ENCODE measurements at places on chromosomes 1 and 21.

- DNase-seq: peak; percentile 60
These were observed at the start of gene STUM for GRCh38 chr1:226548256-226549093. Gene STUM (plus strand): TSS chr1:226548764. CDS start chr1:226548905, 141 bp downstream.

- no peak for DNase-seq
These were observed 506 bp upstream of the SRP9 start for GRCh38 chr1:225777058-225777582.

DNA sequence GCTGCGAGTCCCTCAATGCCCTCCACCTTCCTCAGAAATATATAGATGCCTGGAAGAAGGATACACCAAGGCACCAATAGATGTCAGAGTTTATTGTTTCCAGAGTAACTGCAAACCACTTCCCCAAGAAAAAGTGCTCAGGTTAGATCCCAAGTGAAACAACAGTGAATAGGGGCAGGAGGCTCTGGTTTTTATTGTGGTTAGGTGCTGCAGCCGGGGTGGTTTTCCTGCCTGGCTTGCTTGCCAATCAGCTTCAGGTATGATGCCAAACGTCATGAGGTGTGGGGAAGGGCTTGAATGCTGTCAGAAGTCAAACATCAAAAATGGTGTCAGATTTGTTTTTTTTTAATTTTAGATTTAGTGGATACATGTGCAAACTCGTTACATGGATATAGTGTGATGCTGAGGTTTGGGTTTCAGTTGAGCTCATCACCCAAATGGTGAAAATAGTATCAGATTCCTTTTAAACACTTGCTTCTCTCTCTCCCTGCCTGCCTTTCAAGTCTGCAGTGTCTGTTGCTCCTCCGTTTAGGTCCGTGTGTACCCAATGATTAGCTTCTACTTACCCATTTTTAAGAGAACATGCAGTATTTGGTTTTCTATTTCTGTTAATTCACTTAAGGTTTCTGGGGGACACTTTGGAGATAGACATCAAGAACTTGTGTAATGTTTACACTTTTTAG, 1317.0 kb downstream of the MRPL39 start:
- peak; percentile 44 for DNase-seq

GRCh38 chr1:98661544-98662355, at the start of gene SNX7:
Gene SNX7 (plus strand): TSS chr1:98661721. CDS start chr1:98661732, 11 bp downstream.
- DNase-seq: no peak

DNA sequence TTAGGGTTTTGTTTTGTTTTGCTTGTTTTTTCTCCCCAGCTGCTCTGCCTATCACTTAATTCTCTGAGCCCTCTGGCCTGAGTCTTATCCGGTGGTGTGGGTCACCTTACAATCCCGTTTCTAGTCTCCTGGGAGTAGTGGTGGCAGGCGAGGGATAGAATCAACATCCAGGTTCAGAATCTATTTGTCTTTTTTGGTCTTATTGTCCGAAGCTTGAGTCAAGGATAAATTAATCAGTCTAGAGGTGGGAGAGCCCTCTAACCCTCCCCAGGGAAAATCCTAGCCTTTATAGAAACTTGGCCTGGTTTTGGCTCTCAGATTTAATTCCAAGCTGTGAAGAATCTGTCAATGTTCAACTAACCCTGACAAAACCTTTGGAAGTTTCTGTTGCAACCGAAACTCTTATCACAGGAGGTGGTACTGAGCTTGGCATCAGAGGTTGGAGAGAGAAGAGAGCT, 246.3 kb downstream of the FGGY start:
- peak; percentile 28 for DNase-seq

- no peak for DNase-seq
These were observed 878 bp downstream of the SMG7 start for GRCh38 chr1:183473217-183473536.

- DNase-seq: no peak
These were observed 100.5 kb downstream of the NPHP4 start for GRCh38 chr1:5891736-5892135.

GRCh38 chr1:29912425-29912824, 676.1 kb downstream of the PTPRU start:
- peak; percentile 23 for DNase-seq

DNA sequence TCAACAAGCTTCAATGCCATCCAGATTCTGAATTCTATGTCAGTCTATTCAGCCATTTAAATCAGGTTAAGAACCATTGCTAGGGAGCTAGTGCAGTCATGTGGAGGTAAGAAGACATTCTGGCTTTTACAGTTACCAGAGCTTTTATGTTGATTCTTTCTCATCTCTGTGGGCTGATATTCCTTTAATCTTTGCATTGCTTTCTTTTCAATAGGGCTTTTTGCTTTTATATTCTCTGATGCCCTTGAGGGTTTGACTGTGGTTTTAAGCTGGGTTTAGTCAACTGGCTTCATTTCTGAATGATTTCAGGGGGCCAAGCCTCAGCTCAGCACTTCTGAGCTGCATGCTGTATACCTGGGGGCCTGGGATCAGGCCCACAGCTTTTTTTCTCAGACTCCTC, 51.0 kb upstream of the GORAB start:
- no peak for DNase-seq

DNA sequence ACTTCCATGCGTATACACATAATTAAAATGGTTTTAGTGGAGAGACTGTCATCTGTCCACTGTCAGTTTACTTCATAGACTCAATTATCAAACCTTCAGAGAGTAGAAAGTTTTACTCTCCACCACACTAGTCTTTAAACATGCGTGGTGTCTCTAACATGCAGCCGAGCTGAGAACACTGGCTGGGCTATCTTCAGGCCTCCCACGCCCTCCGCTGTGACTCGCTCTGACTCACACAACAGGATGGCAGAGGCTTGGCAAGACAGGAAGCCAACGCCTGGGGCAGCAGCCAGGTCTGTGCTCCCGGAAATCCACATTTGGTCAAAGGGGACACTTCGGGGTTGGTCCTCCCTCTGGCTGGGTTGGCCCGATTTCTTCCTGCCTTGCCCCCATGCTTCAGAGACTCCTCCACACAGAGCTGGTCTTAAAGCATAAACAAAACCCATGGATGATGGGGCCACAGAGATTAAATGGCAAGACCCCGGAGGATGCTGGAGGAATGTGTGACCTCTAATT, 22.7 kb upstream of the IFNGR2 start:
- DNase-seq: no peak

GRCh38 chr1:235206533-235207208, 45.6 kb upstream of the RBM34 start:
- DNase-seq: no peak

DNA sequence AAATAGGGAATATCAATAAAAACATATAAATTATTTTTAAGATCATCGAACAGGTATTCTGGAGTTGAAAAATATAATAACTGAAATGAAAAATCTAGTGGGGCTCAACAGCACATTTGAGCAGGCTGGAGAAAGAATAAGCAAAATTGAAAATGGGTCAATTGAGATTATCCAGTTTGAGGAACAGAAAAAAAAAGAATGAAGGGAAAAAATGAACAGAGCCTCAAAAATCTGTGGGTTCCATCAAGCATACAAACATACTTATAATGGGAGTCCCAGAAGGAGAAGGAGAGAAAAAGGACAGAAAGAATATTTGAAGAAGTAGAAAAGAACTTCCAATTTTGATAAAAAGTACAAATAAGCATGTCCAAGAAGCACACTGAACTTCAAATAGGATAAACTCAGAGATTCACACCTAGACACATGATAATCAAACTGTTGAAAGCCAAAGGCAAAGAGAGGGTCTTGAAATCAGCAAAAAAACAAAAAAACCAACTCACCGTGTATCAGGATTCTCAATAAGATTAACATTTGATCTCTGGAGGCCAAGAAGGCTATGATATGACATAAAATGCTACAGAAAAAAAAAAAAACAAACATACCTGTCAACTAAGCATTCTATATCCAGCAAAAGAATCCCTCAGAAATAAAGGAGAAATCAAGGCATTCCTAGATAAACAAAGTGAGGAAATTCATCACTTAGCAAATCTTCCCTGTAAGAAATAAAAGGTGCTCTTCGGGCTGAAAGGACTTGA, 5.4 kb upstream of the COQ8A start:
- DNase-seq: no peak

- DNase-seq: no peak
These were observed 71.6 kb downstream of the RERE start for GRCh38 chr1:8745749-8746390.

GRCh38 chr21:32800056-32800455, 28.5 kb upstream of the PAXBP1 start:
- no peak for DNase-seq

DNA sequence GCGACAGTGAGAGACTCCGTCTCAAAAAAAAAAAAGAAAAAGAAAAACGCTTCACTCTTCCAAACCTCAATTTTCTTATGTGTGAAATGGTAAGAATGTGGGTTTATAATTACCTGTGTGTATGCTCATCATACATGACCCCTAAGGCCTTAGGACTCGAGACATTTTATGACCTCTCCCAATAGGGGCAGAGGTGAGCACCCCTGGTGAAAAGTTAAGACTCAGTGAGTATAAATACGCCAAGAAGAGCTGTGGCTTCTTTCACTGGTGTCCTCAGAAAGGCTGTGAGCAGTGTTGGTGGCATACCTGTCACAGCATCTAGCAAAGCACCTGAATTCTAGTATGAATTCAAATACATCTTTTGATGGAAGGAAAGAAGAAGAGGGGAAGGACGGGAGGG, 7.8 kb upstream of the FCMR start:
- DNase-seq: no peak

- DNase-seq: peak; percentile 21
These were observed 39.7 kb downstream of the BACE2 start for GRCh38 chr21:41207401-41208375.

GRCh38 chr1:89451011-89451410, 73.6 kb upstream of the LRRC8B start:
- DNase-seq: no peak

DNA sequence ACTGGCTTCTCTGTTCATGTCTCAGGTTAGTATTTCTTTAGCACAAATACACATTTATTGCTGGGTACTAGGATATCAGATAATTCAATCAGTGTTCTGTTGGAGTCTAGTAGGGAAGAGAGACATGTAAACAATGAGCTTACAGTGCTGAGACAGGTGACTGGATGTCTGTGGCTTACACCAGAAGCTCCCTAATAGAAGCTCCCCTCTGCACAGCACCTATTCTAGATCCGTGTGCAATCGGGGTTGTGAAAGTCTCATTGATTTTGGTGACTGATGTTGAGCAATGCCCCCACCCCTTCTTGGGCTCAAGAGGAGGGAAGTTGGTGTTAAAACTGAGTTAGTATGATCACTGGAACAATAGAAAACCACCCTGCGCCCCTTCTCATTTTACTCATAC, 279.2 kb downstream of the RPS6KC1 start:
- DNase-seq: no peak

GRCh38 chr1:57115030-57115614, 149.3 kb upstream of the C8B start:
- DNase-seq: no peak

DNA sequence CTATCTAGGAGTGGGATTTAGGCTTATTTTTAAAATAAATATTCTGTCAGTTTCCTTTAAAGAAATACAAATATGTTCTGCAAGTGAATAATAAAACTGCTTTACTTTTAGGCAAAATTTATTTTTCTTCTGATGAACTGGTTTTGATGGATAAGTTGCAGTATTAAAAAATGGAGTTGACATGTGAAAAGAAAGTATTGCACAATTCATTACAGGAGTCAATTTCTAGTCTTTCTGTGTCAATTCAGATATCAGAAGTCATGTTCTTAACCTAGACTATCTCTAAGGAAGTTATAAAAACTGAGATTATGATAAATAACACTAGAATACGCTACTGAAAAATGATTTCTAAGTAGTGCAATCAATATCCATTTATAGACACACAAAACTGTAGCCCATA, 270.2 kb upstream of the TMPRSS15 start:
- DNase-seq: no peak

- no peak for DNase-seq
These were observed 442 bp upstream of the PPP1R12B start for GRCh38 chr1:202348005-202348508.

DNA sequence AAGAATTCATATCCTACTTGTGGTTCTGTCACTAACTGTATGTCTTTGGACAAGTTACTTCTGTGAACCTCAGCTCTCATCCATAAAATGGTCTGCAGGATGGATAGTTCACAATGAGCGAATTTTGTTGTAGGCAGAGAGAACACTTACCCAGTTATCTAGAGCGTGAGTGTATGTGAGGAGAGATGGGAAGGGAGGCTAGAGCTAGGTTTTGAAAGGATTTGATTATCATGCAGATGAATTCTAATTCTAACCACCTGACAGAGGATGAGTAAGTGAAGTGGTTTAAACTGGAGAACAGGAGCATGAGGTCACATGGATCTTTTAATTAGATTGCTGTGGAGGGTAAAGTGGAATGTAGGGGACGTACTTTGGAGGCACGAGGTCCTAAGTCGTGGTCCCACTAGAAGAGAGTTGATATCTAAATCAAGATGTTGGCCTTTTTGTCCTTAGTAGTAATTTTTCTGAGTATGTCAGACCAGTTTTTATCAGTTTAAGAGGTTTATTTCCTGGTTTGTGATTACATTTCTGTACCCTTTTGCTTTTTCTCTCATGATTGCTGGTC, 5.0 kb downstream of the SUCO start:
- DNase-seq: no peak

All from NCI-H1092 treated with DMSO at 0.1 percent for 48 hours (cell line).